Stimulated activated CD8-positive, alpha-beta memory T cell treated with anti-CD3 and anti-CD28 coated beads, Interleukin-4, amount 100 ng/mL, for 4 hours (primary cell): ENCODE measurements at places on chromosomes 13 and 19.

DNA sequence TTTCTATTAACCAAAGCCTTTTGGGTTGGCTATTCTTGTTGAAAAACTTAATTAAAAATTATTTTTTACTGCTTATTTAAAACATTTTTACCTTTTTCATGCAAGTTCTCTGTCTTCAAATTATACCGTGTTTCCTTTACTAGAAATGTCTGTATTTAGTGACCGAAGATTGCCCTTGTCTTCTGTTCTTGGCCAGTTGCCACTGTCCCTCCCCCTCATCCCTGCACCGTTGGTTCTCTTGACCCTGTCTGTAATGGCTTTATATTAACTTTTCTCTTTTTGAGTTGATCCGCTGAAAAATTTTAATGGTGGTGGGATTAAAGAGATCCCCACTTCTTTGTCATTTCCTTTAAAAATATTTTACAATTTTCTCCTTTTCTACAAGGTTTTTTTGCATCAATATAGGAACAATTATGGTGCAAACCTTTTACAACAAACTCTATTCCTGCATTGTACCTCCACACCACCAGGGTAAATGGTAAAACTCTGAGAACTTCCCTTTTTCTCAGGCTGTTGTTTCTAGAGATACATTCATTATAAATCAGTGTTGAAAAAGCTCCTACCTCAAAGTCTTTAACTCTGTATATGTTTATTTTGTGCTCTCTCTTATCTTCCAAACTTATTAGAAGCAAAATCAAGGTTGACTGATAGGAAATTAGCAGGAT lies 12.9 kb upstream of the RNF113B start:
- no peak for DNase-seq

GRCh38 chr19:571566-571974 lies 826 bp upstream of the BSG start:
- DNase-seq, result no peak

DNA sequence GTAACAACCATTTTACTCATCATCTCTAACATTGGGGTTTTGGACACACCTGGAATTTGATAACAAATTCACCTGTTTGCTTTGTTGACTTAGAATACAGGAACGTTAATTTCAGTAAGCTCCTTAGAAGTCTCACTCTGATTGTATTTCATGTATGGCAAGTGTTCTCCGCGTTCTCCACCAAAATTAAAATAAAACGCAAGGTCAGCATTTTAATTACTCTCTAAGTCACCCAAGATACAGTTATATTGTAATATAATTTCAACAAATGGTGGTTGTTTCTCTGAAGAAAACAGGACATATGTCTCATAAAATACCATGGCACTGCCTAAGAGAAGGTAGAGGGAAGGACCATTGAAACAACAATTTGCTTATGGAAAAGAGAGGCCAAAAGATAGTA lies 742.1 kb downstream of the LIG4 start:
- DNase-seq, result no peak

DNA sequence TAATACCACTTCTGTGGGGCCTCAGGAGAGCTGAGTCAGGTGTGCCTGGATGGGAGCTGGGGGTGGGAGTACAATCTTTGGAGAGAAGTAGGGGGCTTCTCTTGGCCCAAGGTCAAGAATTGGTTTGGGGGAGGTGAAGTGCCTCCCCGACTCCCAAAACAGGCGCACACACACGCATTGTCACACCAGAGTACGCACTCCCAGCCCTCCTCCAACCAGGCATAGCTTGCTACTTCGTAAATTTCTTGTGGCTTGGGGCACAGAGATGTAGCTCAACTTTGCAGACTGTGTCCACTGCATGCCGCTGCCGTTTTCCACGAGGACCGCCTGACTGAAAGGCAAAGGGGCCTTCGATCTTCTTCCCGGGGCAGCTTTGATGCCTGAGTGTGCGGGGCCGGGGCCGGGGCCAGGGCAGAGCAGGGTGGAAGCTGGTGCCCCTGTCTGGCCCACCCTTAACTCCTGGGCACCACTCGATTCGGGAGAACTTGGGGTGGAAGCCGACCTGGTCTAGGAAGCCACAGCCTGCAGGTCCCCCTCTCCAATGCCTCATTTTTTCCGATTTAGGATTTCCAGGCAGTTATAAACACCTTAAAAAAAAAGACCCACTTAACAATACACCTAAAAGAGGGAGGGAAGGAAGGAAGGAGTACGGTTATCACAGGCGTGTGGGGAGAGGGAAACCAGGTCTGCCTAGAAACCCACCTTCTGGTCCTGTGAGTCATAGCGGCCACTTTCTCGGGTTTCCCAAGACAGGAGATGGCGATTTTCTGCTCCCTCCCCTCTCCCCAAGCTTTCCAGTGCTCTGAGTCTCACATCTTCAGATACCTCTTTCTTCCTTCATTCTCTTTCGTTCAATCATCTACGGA lies 5.8 kb upstream of the TSHZ3 start:
- no peak for DNase-seq

GRCh38 chr13:97566907-97567306 lies 132.9 kb downstream of the RAP2A start:
- DNase-seq, result no peak

DNA sequence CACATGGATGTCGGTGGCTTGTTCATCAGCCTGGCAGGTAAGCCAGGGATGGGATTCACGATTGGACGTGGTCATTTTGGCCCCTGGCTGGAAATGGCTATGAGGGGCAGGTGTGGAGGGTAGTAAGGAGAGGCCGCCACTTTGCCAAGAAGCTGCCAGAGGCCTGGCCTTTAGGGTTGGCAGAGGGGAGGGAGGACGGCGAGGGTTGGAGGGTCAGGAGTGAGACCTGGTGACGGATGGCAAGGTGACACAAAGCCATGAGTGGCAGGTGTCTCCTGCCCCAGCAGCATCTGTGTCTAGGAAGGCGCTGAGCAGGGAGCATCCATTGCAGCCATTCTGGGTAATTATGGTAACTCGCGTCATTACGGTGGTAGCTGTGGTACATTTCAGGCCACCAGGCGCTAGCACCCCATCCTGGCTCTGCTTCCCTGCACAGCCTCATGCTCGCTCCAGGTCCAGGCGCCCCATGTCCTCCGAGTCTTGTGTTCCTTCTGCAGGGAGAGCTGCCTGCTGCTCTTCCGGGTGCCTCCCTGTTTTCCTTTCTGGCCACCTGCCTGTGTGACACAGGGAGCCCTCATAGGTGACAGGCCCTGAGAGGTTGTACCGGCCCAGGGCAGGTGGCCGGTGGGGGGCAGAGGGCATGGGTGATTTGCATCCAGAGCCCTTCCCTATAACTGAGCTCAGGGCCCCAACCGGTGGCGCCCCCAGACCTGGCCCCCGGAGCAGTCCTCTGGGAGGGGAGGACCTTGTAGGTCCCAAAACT lies 4.2 kb downstream of the SSBP4 start:
- DNase-seq, result no peak

DNA sequence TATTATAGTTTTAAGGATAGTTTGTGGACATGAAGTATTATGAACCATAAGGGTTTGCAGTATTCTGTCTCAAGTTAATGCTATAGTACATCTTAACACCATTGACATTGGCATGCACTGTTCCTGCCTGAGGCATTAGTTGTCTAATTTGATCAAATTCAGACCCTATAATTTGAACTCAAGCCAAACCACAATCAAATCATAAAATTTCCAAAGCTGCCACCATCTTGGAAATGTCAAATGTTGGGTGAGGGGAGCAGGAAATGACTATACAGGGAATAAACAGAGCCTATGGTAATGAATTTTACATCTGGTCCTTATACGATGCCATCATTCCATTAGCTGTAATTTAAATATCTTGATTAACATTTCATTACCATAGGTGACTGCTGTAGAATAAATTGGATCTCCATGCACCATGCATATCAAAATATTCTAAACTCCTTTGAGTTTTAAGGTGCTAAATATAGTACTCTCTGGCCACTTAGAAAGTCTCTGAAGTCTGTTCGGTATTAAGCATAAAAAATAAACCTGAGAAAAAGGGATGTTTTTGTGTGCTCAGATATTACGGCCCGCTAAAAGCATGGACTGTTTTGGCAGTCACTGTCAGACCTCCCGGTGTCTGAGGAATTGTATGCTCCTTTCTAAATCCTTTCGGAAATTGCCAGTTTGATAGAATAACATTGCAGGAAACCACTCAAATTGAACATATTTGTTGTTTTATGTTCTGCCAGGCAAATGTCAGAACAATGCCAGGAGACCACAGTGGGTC lies 257.7 kb downstream of the SPRY2 start:
- DNase-seq, result no peak

DNA sequence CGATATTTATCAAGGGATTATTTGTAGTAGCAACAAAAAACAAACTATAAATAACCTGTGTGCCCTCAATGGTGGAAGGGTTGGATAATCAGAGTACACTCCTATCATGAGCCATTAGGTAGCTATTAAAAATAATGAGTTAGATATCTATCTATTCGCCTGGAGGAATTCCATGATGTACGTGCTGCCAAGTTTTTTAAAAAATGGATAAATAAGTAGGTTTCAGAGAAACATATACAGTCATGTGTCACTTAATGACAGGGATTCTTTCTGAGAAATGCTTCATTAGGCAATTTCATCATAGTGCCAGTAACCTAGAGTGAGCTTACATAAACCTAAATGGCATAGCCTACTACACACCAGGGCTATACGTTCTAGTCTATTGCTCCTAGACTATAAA lies 6.2 kb upstream of the OR1I1 start:
- DNase-seq, result no peak

DNA sequence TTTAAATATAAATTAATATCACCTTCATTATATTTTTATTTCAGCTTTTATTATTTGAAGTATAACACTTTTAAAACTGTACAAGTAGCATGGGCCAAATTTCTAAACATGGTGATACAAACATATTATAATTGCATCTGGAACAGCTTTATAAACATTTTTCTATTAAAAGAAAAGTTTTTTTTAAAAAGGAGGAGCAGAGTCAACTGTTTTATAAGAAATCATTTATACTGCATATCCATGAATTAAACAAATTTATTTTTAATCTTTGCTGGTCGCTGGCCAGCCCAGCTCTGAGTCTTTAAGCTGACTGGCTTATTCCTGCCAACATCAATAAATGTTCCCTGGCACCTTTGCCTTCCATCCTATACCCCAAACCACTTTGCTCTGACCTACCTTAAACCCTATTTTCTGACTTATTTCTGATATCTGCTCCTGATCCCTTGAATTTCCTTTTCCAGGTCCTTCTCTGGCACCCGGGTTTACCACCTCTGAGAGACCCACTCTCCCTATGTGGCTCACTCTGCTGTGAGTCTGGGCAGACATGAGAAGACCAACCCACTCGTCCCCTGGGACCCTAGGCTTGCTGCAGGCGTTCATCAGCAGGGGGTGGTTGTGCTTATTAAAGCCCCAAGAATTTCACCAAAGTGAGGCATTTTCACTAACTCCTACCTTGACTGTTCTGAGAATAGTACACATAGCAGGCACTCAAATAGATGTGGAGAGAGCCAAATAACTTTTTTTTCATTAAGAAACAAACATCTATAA lies 220.3 kb downstream of the KLF12 start:
- DNase-seq, result no peak

GRCh38 chr13:109725297-109725696 lies 61.1 kb downstream of the IRS2 start:
- no peak for DNase-seq
